Stimulated activated CD4-positive, alpha-beta T cell treated with anti-CD3 and anti-CD28 coated beads, Interleukin-1b, Interleukin-23, amount 100 ng/mL, for 1 hour (primary cell): ENCODE measurements at places on chromosomes 12 and 14.

GRCh38 chr14:67392123-67392522, 19.8 kb downstream of the PLEK2 start:
- no peak for DNase-seq

DNA sequence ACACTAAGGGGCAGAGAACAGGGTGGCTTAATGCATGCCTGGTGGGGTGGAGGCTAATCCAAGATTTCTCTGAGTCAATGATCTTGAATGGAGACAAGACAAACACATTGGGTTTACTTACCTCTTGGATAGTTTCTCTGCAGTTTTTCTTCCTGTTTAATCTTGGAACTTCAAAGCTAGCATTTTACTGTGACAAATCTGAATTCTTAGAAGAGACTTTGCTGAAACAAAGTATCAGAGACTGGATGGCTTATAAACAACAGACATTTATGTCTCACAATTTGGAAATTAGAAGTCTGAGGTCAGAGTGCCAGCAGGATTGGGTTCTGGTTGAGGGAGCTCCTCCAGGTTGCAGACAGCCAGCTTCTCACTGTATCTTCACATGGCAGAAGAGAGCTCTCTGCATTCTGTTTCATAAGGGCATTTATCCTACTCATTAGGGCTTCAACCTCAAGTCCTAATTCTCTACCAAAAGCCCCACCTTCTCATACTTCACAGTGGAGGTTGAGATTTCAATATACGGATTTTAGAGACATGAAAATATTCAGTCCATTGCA, 921.8 kb downstream of the VRK1 start:
- no peak for DNase-seq

GRCh38 chr12:69337311-69338090, 10.7 kb upstream of the LYZ start:
- DNase-seq, result no peak

GRCh38 chr14:71203306-71203705, 296.0 kb downstream of the PCNX1 start:
- DNase-seq, result no peak

DNA sequence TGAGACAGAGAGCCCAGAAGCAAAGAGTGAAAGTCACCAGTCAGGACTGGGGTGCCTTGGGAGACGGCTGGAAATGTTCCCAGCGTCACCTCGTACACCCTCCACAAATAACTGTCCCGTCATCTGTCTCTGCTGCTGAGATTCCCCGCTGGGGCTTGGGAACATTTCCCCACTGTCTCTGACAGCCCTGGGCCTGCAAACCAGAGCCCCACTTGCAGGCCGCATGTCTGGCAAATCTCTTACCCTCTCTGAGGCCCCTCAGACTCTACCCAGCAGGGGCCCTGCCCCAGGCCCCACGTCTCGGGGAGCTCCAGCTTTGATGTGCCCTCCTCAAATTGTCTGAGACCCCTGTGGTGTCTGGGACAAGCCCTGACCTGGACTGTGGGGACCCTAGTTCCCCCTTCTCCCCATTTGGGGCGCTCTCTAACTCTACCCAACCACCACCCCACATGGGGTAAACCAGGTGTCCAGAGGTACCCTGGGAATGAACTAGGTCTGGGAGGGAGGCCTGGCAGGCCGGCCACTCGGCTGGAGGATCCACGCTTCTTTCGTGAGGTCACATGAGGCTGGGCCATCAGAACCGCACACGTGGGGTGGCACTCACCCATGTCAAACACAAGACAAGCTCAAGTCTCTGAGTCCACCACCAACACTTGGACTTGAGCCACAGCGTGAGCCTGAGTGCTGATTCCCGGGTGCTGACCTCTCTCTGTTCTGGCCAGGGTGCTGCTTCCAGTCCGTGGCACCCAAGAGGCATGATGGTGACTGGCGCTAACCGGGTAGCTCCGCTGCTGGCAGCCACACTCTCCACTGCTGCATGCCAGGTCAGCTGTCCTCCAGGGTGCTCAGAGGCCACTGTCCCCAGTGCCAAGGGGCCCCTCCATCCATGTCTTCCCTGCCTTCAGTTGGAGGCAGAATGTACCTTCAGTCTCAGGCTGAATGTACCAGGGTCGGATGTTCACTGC, 59.8 kb downstream of the DIO3 start:
- no peak for DNase-seq

- no peak for DNase-seq
These were observed 388.6 kb downstream of the CCDC91 start for GRCh38 chr12:28578833-28579252.
